ENCODE measurements at places on chromosomes 3 and 15.

DNA sequence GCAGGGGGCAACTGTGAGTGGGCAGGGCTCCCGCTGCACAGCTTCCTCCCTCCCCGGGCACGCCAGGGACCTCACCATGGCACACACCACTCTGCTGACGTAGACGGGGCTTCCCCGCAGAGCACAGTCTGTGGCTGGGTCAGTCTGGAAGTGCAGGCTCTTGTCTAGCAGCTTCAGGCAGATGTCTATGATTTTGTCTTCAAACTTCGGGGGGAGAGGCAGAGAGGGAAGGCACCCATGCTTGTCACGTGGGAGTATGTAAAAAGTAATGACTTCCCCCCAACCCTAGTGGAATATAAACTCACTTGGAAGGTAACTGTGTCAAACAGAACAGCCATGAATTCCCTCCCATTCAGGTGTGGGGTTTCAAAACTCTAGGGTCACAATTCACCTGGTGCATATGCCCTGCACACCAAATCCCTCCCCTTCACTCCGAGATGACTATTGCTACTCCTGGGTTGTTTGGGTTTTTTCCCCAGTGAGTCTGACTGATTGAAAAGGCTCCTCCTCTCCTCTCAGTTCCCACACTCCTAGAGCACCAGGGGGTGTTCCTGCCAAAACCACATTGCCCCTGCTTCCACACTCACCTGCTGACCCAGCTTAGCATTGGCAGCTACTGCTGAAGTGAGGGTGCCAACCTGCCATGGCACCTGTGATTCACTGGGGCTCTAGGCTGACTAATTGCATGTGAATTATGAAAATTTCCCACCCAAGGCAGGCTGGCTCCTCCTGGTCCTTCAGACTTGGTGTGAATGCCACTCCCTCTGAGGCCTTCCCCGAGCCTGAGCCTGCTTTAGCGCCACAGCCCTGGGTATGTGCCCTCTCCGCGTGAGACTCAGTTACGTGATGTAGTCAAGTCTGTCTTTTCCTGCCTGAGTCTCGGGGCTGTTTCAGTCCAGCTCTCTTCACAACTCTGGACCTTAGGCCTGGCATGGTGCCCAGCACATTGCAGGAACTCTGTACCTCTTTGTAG lies 13.0 kb downstream of the TGM5 start:
- peak; percentile 28 for DNase-seq

DNA sequence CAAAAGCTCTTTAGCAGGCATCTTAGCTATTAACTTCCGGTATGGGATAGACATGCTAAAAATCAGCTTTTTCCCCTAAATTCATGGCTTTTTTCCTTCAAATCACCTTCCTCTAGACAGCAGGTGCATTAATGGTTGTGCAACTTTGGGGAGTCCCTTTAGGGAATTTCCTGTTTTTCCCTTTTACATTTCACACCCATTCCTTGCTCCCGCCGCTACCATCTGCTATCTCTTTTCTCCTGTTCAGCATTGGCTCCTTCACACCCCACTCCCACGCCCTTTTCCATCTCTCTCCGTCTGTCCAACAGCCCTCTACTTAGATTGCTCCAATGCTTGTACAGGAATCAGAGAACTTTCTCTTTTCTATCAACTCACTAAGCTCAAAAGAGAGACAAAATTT lies 43.4 kb downstream of the FEZF2 start:
- DNase-seq = no peak

- no peak for DNase-seq
Measured at GRCh38 chr3:46844881-46845312, 18.3 kb downstream of the MYL3 start.

GRCh38 chr3:17090280-17090983 lies 205.7 kb downstream of the PLCL2 start:
- no peak for DNase-seq

- DNase-seq = no peak
Measured at GRCh38 chr3:111796566-111796965, 62.5 kb upstream of the PHLDB2 start.

GRCh38 chr3:122580470-122580869 lies 3.0 kb downstream of the PARP15 start:
- no peak for DNase-seq

GRCh38 chr3:30162579-30162978 lies 443.8 kb upstream of the TGFBR2 start:
- no peak for DNase-seq

DNA sequence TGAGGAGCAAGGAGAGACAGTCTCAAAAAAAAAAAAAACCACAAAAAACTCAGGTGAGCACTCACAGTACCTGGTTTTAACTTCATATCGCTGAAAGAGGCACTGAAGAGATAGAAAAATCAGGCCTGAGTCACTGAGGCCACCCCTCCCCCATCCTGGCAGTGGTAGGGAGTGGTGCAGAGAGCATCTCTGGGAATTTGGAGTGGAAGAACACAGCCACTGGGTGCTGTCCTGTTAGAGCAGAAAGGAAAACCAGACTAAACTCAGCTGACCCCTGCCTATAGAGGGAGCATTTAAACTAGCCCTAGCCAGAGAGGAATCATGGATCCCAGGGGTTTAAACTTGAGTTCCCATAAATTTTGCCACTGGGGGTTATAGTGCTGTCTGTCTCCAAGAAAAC lies 22.2 kb upstream of the DNAJC13 start:
- DNase-seq = no peak

- no peak for DNase-seq
Measured at GRCh38 chr15:87944691-87945090, 311.8 kb downstream of the NTRK3 start.

GRCh38 chr3:181917027-181917426 lies 205.3 kb downstream of the SOX2 start:
- DNase-seq = no peak

DNA sequence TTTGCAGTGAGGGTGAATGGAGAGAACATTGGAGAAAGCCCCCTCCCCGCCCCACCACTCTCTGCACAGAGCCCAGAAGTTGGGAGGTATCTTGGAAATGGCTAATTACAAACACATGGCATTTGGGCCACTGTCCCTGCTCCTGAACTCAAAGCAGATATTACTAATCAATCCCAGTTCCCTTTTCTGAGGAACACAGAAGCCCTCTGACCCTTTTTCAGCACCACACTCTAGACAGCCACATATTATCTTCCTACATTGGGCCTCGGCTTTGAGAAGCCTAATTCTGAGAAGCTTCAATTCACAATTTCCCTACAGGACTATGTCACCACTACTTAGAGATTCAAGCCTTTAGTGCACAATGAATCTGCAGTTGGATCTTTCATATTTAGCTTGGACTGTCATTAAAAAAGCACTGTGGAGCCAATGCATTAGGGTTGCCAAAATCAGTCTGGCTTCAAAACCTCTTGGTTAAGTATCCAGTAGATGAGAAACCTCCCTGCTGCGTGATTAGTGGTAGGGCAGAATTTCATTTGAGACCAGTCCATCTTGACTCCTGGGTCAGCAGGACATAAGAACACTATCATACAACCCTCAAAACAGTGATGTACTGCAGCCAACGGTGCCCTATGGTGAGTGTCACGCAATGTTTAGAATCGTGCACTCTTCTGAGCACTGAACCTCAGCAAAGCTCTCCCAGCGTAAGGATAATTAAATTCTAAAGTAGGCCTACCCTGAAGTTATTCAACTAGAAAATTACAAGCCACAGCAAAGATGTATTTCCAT lies 26.1 kb downstream of the MGLL start:
- DNase-seq = no peak

- no peak for DNase-seq
Measured at GRCh38 chr15:51874751-51875644, 45.5 kb downstream of the TMOD3 start.

GRCh38 chr15:45714590-45715488 lies 80.0 kb downstream of the SQOR start:
- DNase-seq = no peak

- DNase-seq = no peak
Measured at GRCh38 chr3:193896419-193896818, 239.5 kb upstream of the HES1 start.

DNA sequence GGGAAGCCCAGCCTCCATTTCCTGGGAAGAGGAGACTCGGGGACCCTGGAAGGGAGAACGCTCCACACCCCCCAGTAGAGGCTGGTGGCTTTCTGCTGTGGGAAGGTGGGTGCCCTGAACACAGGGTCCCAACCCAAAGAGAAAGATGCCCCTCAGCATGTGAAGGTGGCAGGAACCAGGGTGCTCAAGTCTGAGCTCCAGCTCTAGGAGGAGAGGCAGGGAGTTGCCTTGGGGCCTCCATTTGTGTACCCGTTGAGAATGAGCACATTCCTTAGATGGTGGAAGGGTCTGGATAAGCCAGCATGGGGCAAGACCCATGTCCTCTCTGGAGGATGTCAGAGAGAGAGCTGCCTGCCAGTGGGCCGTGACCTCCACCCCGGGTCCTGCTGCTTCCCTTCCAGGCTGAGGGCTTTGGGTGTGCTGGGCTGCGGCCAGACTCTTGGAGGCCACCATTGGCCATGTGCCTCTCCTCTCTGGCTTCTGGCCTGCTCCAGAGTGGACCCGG lies 212.4 kb downstream of the TBC1D2B start:
- no peak for DNase-seq

- no peak for DNase-seq
Measured at GRCh38 chr3:15316998-15317435, 15.4 kb downstream of the SH3BP5 start.

DNA sequence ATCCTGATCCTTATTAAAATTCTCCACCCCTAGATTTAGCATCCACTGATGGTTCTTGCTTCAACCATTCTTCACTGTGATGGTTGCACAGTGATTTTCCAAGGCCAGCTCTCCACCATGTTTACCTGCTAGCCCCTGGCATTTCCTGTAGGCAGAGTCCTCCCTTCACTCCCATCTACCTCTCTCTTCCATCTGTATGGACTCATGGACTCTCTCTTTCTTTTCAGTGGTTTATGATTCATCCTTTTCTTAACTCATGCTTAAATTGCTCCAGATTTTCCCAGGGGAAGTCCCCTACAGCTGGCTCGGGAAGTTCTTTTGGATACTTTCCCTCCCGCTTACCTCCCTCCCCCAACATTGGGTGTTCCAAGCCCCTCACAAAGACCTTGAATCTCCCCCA lies 18.7 kb downstream of the TGM4 start:
- DNase-seq = no peak

- no peak for DNase-seq
Measured at GRCh38 chr3:38829404-38829803, 13.4 kb upstream of the SCN10A start.

- DNase-seq = no peak
Measured at GRCh38 chr3:23405081-23405480, 202.0 kb downstream of the UBE2E2 start.

DNA sequence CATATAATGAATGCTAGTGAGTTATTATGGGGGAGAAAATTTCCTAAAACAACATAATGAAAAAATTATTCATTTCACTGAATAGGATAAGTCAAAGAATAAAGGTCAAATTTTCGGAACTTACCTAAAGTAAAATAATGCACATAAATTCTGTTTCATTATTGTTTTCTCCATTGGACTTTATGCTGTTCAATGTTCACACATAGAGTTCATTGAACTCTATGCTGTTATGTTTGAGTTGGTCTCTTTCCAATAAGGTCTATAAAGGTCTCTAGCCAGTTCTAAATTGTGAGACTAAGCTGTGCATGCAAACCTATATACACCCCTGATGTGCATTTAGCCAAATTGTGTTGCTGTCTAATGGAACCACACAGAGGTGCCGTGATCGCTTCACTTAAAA lies 28.5 kb upstream of the STT3B start:
- DNase-seq = no peak

DNA sequence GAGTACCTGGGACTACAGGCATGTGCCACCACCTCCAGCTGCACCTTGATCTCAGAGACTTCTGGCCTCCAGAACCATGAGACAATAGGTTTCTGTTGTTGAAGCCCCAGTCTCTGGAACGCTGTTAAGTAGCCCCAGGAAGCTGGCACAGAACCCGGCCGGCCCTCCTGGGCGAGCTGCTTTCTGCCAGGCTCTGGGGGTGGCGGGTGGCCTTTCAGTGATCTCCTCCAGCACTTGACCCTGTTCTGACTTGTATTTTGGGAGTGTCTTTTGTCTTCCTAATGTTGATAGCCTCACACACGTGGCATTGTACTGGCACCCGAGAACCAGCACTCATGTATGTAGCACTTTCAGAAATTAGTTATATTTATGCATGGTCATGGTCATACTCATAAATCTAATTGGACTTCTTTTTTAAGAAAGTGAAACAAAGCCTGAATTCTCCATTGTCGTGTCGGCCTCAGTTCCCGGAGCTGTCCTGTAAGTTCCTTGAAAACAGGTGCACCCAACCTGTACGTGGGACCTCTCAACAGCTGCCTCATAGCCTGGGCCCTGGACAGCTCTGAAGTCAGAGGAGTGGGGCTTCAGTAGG lies 74.0 kb downstream of the TFRC start:
- DNase-seq = no peak

All from central memory CD4-positive, alpha-beta T cell (primary cell).